ENCODE measurements at places on chromosomes 16 and 17.

- no peak for DNase-seq
These were observed 301 bp upstream of the ULK2 start for GRCh38 chr17:19868079-19868395.

- DNase-seq: no peak
These were observed 5.2 kb upstream of the EIF1 start for GRCh38 chr17:41683441-41684007.

DNA sequence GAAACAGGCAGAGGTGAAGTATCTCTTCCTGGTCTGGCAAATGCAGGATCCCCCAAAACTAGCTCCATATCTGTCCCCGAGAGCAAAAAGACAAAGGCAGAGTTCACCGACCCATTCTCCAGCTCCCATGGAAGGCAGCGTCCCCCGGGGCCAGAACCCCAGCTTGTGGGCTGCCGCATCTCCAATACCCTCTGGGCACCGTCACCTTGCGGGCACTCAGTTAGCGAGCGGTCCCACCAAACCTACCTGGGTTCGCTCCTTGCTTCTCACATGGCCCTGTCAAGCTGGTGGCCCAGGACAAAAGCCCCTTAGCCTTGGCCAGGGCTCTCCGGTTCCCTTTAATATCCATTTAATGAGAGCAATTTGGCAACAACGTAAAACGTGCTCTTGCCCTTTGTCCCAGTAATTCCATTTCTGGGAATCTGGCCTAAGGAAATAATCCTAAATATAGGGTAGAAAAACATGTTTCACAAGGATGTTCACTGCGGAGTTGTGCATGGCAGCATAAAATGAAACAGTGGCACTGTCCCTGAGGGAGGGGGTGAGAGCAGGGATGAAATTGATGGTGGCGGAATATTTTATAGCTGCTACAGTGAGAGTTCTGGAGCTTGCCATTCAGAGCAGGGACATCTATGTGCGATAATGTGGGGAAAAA is 157.1 kb downstream of the CMIP start:
- no peak for DNase-seq

GRCh38 chr17:14417336-14417735 is 116.5 kb downstream of the HS3ST3B1 start:
- no peak for DNase-seq
